Upper lobe of right lung (tissue), 1 donor: ENCODE measurements at places on chromosomes 2 and 18. TPM values are rescaled to one million over a fixed set of nuclear protein-coding genes. Genes with fewer than 3 reads are reported as not detected.

DNA sequence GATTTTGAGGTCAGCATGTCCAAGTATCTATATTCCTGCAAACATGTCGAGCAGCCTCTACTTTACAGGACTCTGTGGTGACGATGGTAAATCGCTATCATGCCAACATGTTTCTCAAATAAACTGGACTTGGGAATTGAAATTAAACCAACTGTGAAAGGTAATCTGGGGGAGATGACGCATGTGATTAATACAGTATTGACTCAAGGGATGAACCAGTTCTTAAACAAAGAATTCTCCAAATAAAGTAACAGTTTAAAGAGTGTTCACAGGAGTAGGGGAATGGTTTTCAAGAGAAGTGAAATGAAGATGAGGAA lies 54.3 kb downstream of the THUMPD2 start:
- DNase-seq, result no peak

DNA sequence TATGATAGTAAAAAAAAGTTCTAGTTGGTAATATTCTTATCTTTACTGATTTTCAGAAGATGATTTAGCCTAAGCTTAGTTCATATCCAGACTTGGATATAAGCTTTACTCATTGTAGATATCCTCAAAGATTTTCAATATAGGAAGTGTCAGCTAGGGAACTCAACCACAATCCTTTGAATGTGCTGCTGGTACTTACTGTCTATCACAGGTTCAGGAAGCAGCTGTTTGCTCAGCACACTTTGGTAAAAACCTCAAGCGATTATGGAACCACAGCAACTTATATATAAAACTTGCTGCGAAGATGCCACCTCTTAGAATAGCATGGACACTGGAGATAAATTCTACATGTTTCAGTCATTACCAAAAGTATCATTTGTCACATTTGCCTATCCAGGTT lies 60.1 kb upstream of the TNFRSF11A start:
- no peak for DNase-seq

DNA sequence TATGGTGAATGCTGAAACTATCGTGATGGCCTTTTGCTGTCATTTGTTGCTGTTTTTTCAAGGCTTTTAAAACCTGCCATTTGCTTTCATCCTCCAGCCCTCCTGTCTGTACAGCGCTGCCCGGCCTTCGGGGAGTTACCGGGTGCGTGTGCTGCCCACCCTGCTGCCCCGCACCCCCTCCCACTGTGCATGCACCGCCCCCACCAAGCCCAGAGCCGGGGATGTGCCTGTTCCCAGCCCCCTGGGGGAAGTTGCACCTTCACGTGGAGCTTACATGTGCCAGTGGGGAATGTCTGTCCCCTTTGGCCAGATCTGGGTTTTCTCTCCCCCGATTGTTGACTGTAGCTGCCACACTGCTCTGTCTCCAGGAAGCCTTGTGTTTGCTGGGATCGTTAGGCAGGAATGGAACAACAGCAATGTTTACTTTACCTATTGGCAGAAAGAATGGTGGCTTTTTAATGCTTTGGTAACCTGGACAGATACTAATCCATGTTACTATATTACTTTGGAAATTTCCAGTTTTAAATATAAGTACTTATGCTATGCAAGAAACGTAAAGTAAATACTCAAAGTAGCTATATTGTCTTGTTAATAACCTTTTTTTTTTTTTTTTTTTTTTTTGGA lies 64.8 kb upstream of the RBM44 start:
- DNase-seq, result no peak

The UGT1A5 gene
- total RNA-seq, result not detected
